Breast epithelium (tissue), 4 donors: ENCODE measurements at places on chromosomes 16 and 17. TPM values are rescaled to one million over a fixed set of nuclear protein-coding genes. Genes with fewer than 3 reads are reported as not detected.

Gene GPR139
- total RNA-seq = not detected

Gene NPW
- not detected for total RNA-seq

Gene FBRS
- total RNA-seq = 25.2 TPM

Gene MMP2
- 459 TPM for total RNA-seq

Gene FTO
- total RNA-seq = 174 TPM

Gene CBX2
- 2.2 TPM for total RNA-seq

Gene MPP3
- 26.2 TPM for total RNA-seq

Gene CTRL
- 1.0 TPM for total RNA-seq

Gene RAB11FIP4
- 11.8 TPM for total RNA-seq

Gene MEFV
- 1.8 TPM for total RNA-seq

Gene SLC38A8
- total RNA-seq = not detected

Gene IGF2BP1
- total RNA-seq = not detected

Gene GPR142
- total RNA-seq = not detected

Gene ST6GALNAC1
- total RNA-seq = 1.3 TPM

Gene TP53TG3F
- not detected for total RNA-seq

Gene ATF7IP2
- 10.4 TPM for total RNA-seq

Gene MYO15A
- total RNA-seq = 1.2 TPM

Gene MAF
- total RNA-seq = 37.0 TPM

Gene CD300LG
- total RNA-seq = 17.9 TPM

Gene PYDC1
- total RNA-seq = not detected

Gene PABPN1L
- not detected for total RNA-seq

Gene TSPAN10
- 0.80 TPM for total RNA-seq

Gene KRTAP16-1
- total RNA-seq = not detected

Gene TBC1D3E
- total RNA-seq = not detected

Gene CES5A
- not detected for total RNA-seq

Gene RARA
- 31.2 TPM for total RNA-seq

Gene C16orf89
- total RNA-seq = 10.2 TPM

Gene PRMT7
- total RNA-seq = 41.0 TPM

Gene FOXC2
- 0.32 TPM for total RNA-seq

Gene TMC6
- total RNA-seq = 18.6 TPM

Gene C17orf107
- not detected for total RNA-seq

Gene ABCC6
- total RNA-seq = 3.8 TPM

Gene ZNF205
- 13.4 TPM for total RNA-seq

Gene CDRT15
- not detected for total RNA-seq

Gene LLGL2
- total RNA-seq = 4.6 TPM

Gene HELZ
- total RNA-seq = 104 TPM

Gene TNFRSF17
- 0.98 TPM for total RNA-seq

Gene CACNG1
- total RNA-seq = not detected

Gene MPO
- not detected for total RNA-seq

Gene EFNB3
- 3.3 TPM for total RNA-seq

Gene SLC6A2
- total RNA-seq = 0.66 TPM

Gene TBX2
- 4.8 TPM for total RNA-seq

Gene TBC1D26
- total RNA-seq = 0.33 TPM
